Stimulated activated CD8-positive, alpha-beta memory T cell treated with anti-CD3 and anti-CD28 coated beads, Interleukin-15, amount 100 ng/mL, for 1 hour (primary cell): ENCODE measurements at places on chromosomes 6 and 20.

GRCh38 chr20:10521836-10522235, 86.7 kb downstream of the SLX4IP start:
- DNase-seq = no peak

DNA sequence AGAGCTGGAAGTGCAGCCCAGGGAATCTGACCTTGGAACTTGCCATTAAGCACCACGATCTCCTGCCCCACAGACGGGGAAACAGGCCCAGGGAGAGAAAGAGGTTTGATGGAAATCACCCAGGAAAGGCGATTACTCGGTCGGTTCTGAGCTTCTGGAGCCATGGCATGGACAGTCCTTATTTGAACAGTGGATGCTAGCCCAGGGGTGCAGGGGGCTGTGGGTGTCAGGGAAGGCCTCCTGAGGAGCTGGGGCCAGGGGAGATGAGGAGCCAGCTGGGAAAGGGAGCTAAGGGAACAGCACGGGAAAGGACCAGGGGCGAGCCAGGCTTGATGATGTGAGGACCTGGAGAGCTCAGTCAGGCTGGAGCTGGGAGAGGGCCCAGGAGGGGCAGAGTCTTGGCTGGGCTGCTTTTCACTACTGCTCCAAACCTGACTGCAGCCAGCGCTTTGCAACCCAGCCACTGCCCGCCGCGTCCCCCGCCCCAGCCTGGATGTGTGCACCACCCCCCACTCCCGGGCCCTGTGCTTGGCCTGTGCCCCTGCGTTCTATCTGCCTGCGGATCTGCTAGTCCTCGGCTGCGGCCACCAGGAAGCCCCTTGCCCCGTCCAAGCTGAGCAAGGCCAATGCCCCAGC, 17.8 kb downstream of the SUN5 start:
- no peak for DNase-seq

- DNase-seq = no peak
Measured at GRCh38 chr6:108822401-108822800, 25.8 kb upstream of the ARMC2 start.

- DNase-seq = no peak
Measured at GRCh38 chr20:35598899-35599775, 16.5 kb upstream of the SPAG4 start.

GRCh38 chr6:142367501-142368018, 65.8 kb downstream of the ADGRG6 start:
- no peak for DNase-seq

DNA sequence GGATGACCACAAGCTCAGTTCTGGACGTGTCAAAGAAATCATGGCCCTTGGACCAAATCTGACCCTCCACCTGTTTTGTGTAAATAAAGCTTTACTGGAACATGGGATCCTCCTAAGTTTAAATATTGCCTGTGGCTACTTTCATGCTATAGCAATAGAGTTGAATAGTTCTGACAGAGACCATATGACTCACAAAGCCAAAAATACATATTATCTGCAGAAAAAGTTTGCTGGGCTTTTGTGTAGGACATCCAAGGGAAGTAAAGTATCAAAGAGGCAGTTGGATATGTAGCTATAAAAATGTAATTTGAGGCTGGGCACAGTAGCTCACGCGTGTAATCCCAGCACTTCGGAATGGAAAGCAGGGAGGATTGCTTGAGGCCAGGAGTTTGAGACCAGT, 78.9 kb downstream of the TOX2 start:
- DNase-seq = no peak

GRCh38 chr20:45779011-45779915, 12.4 kb downstream of the WFDC3 start:
- DNase-seq = no peak

GRCh38 chr6:96702626-96703025, 134.7 kb downstream of the GPR63 start:
- DNase-seq = no peak

DNA sequence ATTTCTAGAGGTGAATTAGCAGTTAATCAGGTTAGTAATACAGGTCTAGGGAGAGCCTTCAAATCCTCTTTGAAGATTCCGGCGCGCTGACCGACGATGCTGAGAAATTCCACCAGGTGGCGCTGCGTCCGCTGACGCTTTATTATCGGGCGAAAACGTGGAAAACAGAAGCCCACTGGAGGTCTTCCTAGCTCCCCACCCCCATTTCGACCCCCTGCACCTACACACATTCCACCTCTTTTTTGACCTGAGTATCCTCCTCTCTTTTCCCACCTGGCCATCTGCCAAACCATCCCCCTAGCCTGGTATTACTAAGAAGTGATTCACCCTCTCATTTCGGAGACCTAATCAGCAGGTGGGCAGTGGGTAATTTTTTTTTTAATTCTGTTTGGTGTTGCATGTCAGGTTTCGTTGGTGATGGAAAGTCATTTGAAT, 65.4 kb upstream of the RIN2 start:
- peak; percentile 4 for DNase-seq

- DNase-seq = no peak
Measured at GRCh38 chr6:20891161-20891560, 356.9 kb downstream of the CDKAL1 start.

DNA sequence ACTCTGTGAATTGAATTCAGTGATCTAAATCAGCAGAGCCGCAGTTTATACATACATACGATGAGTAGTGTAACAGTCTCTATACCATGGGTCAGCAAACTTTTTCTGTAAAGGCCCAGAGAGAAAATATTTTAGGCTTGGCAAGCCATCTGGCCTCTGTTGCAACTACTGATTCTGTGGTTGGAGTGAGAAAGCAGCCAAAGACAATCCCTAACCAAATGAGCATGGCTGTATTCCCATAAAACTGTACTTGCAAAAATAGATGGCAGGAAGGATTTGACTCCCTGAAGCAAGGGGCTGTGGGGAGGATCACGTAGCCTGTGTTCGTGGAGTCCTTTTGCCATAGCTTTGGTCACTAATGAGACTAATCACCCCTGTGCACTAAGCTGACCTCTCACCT, 17.9 kb upstream of the MOCS1 start:
- DNase-seq = no peak

- no peak for DNase-seq
Measured at GRCh38 chr20:47905628-47906347, 120.5 kb upstream of the SULF2 start.

- no peak for DNase-seq
Measured at GRCh38 chr6:110255211-110255750, 75.1 kb downstream of the CDC40 start.

- no peak for DNase-seq
Measured at GRCh38 chr6:99467509-99468106, 42.5 kb upstream of the PNISR start.

DNA sequence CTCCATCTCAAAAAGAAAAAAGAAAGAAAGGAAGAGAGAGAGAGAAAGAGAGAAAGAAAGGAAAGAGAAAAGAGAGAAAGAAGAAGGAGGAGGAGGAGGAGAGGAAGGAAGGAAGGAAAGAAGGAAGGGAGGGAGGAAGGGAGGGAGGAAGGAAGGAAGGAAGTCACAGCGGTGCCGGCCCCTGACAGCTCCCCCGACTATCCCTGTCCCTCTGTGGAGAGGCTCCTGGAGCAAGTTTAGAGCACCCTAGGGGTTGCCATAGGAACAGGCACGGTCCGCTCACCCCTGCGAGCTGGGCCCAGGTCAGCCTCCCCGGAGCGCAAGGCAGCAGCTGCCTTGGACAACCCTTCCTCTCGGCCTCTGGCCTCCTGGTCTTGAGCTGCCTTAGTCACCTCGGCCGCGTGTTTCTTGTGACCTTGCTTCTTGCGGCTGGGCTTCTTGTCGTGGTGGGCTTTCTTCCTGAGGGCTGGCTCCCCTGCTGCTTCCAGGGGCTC, 6.8 kb downstream of the BNIP5 start:
- DNase-seq = no peak

- DNase-seq = no peak
Measured at GRCh38 chr6:158086504-158087223, 81.4 kb downstream of the SERAC1 start.

- DNase-seq = no peak
Measured at GRCh38 chr6:131023834-131024504, 39.1 kb downstream of the EPB41L2 start.

- no peak for DNase-seq
Measured at GRCh38 chr6:88655586-88655985, 307.8 kb downstream of the RNGTT start.

GRCh38 chr6:154617175-154617574, 106.7 kb upstream of the CNKSR3 start:
- no peak for DNase-seq

- no peak for DNase-seq
Measured at GRCh38 chr6:44203955-44204354, 12.8 kb upstream of the MYMX start.

GRCh38 chr20:56422076-56422823, 10.2 kb downstream of the CASS4 start:
- DNase-seq = no peak

DNA sequence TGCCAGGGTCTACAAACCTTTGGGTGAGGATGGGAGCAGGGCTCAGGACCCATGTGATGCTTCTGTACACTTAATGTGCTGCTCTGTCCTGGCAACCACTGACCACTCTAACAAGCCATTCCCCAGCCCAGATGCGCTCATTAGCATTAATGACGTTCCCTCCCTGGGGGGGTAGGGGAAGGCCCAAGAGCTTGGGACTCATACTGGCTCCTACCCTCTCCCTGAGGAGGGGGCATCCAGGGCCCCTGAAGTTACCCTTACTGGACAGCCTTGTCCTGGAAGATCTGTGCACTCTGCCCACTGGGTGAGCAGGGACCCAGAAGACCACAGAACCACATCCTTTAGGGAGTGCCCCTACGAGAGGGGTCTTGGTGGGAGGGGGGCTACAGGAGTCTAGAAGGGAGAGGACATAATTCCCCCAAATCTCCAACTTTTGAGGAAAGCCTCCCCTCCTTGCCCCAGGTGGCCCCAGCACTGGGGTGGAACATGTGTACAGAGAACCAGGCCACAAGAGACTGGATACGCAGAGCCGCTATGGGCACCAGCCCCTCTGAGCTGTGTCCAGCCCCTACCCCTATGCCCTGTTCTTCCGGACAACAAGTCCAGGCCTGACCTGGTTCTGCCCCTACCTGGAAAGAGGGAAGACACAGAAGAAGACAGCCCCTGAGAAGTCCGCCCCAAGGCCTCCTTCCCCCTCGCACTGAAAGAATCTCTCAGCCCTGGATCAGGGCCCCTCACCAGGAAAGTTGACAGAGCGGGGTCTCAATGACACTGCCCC, 1.4 kb downstream of the TEAD3 start:
- no peak for DNase-seq
